ENCODE measurements at places on chromosomes 13 and 19. TPM values are rescaled to one million over a fixed set of nuclear protein-coding genes. Genes with fewer than 3 reads are reported as not detected.

Gene LHB
- not detected for total RNA-seq

Gene RNF113B
- not detected for total RNA-seq

Gene GFY
- total RNA-seq: not detected

Gene CFAP97D2
- total RNA-seq: not detected

Gene WDR88
- not detected for total RNA-seq

Gene ZNF99
- total RNA-seq: 1.3 TPM

Gene ZNF682
- 10.9 TPM for total RNA-seq

Gene CCDC70
- not detected for total RNA-seq

Gene PGLYRP1
- 0.93 TPM for total RNA-seq

Gene GTF2F2
- 25.8 TPM for total RNA-seq

Gene HCST
- total RNA-seq: not detected

Gene FLT3LG
- 1.3 TPM for total RNA-seq

Gene LILRB1
- 0.71 TPM for total RNA-seq

Gene ONECUT3
- total RNA-seq: 0.55 TPM

Gene DYRK1B
- 29.4 TPM for total RNA-seq

Gene CDC16
- 98.8 TPM for total RNA-seq

Gene C19orf67
- total RNA-seq: not detected

Gene ZNF177
- 10.3 TPM for total RNA-seq

Gene ZNF470
- 10.2 TPM for total RNA-seq

Gene FBXO27
- total RNA-seq: 9.3 TPM

Gene PRKD2
- 25.5 TPM for total RNA-seq

Gene DPF1
- 7.5 TPM for total RNA-seq

Gene CASP14
- total RNA-seq: 0.27 TPM

Gene PROZ
- total RNA-seq: not detected

Gene ZSWIM9
- 6.2 TPM for total RNA-seq

Gene SHANK1
- total RNA-seq: 12.0 TPM

Gene ZNF420
- 39.5 TPM for total RNA-seq

Gene RNF17
- total RNA-seq: 0.16 TPM

Gene GAMT
- total RNA-seq: 26.2 TPM

Gene PSG11
- total RNA-seq: not detected

Gene NKPD1
- 0.60 TPM for total RNA-seq

Gene LAIR1
- 5.1 TPM for total RNA-seq

Gene CAPNS1
- total RNA-seq: 123 TPM

Gene CLEC17A
- not detected for total RNA-seq
